Type B pancreatic cell (in vitro differentiated cells): ENCODE measurements at places on chromosomes 13 and 19.

DNA sequence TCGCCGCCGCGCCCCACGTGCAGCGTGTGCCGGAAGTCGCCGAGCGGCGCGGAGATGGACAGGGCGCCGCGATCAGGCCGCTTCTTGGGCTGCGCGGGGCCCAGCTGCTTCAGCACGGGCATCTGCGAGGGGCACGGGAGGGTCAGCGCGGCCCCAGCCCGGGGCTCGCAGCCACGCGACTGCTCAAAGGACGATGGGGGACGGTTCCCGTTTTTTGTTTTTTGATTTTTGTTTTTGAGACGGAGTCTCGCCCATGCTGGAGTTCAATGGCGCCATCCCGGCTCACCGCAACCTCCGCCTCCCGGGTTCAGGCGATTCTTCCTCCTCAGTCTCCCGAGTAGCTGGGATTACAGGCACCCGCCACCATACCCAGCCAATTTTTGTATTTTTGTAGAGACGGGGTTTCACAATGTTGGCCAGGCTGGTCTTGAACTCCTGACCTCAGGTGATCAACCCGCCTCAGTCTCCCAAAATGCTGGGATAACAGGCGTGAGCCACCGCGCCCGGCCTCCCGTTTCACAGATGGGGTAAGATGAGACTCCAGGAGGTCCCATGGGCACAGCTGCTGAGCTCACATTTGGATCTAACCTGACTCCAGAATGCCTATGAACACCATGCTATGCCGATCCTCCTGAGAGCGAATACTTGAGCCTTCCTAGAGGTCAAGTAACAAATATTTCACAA, 2.0 kb upstream of the LENG9 start:
- no peak for DNase-seq

GRCh38 chr13:36819739-36820090, 693 bp downstream of the RFXAP start:
- DNase-seq, result no peak

- DNase-seq, result peak; percentile 73
Observed at GRCh38 chr19:14979476-14980255, at the start of gene SLC1A6. TSS of gene SLC1A6 (minus strand) at chr19:14979864. CDS start at chr19:14972910, 6,954 bp downstream.

DNA sequence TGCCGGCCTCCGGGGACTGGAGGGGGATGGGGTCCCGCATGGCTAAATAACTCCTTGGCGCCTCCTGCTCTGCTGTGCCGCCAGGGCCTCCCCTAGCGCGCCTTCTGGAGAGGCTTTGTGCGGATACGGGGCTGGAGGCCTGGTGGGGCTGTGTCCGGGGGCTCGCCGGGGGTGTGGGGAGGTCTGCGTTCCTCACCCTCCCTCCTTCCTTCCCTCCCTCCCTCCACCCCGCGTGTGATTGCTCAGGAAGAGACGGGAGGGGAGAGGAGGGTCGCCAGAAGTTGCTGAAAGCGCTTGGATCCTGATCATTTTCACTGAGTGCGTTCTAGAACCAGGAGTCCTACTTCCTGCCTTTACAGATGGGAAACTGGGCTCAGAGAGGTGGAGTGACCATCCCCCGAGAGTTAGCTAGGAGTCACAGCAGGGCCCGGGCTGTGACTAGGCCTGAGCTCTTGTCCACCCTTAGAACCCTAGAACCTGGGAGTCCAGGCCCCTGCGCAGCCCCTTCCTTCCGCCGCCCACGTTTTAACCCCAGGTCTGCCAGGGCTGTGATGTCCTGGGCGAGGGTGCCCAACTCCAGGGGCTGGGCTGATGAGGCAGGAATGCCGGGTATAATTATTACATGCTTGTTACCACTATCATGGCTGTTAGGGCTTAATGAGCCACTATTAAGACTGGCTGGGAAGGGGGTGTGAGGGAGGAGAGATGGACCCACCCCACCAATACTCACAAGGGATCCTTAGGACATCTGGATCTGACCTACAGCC, 782 bp upstream of the JUND start:
- DNase-seq, result no peak

GRCh38 chr19:1608359-1609102, 3.3 kb upstream of the UQCR11 start:
- DNase-seq, result no peak

DNA sequence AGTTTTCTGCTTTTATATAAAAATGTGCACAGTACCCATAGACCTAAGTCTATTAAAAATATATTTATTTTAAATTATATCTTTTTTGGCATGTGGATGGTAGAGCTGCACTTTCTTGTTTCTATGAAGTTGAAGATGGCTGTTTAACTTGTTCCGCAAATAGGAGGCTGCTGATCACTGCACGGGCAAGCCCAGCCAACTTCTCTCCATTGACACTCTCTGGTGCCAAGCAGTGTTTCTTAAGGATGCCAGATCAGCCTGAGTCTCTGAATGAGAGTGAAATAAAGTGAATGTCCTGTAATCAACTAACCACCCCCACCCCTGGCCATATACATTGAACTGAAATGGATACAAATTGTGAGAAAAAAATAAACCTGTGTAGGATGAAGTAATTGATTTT, 202.9 kb upstream of the KLHL1 start:
- DNase-seq, result no peak

DNA sequence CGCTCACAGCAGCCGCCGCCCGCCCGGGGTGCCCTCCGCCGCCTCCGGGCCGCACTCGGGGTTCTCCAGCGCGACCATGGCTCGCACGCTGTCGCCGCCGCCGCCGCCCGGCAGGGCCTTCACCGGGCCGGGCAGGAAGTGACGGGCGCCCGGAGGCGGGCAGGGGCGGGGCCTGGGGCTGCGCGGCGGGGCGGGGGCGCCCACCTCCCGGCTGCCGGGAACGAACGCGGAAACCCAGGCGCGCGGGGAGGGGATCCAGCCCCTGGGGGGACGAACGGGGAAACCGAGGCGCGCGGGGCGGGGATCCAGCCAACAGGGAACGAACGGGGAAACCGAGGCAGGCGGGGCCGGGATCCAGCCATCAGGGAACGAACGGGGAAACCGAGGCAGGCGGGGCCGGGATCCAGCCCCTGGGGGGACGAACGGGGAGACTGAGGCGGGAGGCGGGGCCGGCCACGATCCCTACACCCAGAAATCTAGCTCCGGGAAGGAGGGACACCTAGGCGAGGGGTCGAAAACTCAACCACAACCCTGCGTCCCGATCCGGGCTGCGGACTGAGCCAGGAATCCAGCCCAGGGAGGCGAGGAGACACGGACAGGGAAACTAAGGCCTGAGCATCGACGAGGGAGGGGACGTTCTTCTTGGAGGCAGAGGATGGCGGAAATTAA, at the start of gene R3HDM4:
TSS of gene R3HDM4 (minus strand) at position 140 of the 669 bp plus-strand sequence. CDS start at position 78, 62 bp downstream.
- DNase-seq, result no peak

DNA sequence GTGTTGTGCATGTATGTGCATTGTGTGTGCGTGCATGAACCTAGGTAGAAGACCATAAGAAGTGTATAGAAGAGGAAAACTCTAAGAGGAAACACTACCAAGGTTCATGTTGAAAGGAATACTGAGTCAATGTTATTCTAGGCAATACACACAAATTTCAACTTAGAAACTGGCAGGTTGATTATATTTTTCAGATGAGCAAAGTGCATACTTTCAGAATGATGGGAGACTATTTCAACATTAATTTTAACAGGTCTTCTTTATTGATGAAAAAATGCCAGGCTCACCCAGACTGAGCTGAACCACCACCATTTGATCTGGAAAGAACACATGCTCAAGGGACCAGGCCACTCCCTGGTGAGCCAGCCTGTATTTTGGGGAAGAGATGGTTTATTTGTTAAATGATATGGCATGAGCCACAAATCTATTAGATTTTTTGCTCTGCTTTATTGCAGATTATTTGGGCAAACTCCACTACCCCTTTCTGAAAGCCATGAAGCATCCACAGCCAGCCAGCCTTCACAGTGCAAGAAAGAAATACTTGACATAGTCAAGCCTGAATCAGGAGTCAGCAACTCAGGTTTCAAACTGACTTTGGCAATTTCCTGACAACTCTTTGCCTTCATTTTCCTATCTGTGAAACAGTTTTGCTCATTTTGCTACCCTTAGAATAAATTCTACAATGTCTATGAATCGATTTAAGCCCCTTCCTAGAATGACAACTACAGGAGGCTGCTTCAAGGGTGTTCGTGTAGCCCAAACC, 368.9 kb downstream of the COG6 start:
- no peak for DNase-seq

GRCh38 chr13:50467156-50468110, 376.1 kb downstream of the DLEU7 start:
- no peak for DNase-seq

DNA sequence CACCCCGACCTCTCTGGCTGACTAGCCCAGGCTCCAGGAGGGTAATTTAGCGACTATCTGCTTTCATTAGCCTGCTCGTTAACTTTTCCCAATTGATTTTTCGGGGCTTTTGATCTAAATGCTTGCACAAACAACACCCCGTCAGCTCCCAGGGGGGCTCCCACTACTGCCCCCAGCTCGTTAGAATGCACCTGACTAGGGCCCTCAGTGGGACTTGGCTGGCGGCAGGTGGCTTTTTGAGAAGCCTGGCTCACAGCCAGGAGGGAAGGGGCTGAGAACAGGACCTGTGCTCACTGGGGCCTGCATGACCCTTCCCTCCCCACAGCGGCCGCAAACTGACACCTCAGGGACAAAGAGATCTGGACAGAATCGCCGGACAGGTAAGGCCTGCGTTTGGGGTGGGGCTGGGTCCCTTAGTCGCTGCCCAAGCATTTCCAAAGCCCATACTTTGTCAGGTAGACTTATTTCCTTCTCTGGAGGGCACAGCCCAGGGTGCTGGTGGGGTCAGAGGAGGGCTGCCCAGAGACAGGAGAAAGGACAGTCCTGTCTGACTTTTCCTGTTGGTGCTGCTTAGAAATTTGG, 7.6 kb upstream of the CD79A start:
- no peak for DNase-seq

DNA sequence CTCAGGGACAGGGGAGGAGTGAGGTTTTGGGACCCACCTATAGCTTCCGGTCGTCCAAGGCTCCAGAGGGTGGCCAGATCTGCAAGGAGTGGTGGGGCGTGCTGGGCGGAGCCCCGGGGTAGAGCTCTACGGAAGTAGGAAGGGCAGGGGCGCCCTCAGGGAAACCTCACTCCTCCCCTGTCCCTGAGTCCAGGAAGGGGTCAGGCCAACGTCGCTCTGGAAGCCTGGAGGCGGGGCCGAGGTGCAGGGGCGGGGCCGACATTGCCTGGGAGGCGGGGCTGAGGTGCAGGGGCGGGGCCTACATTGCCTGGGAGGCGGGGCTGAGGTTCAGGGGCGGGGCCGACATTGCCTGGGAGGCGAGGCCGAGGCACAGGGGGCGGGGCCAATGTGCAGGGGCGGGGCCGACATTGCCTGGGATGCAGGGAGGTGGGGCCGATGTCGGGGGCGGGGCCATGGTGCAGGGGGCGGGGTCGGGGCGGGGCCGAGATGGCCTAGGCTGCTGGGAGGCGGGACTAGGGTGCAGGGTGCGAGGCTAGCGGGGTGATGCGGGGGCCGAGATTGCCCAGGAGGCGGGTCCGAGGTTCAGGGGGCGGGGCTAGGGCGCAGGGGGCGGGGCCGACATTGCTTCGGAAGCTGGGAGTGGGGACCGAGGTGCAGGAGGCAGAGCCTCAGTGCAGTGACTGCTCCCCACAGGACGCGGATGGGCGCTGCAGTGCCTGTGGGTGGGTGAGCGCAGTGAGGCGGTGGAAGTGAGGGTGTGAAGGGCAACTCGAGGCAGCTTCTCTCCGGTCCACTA, 4.9 kb upstream of the PALM start:
- DNase-seq, result no peak

DNA sequence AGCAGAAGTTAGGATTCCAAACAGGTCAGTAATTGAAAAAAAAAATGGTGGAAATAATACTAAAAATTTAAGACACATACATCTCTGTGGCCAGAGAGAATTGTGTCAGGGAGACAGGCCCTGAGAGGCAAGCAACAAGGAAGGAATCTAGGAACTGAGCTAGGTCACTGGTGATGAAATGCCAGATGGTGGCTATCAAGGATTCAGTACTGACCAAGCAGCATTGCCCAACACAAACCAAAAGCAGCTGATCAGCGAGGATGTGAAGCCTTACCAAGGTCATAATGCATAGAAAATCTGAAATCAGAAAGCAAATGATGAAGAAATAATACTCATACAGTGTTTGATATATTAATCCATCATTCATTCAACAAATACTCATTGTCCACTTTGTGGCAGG, 905.0 kb downstream of the GPC5 start:
- no peak for DNase-seq

GRCh38 chr19:42271861-42272534, 2.9 kb downstream of the CIC start:
- no peak for DNase-seq

GRCh38 chr19:38736036-38736412, 8.2 kb downstream of the CAPN12 start:
- no peak for DNase-seq

GRCh38 chr19:37983153-37983552, 76.1 kb downstream of the SIPA1L3 start:
- DNase-seq, result no peak

DNA sequence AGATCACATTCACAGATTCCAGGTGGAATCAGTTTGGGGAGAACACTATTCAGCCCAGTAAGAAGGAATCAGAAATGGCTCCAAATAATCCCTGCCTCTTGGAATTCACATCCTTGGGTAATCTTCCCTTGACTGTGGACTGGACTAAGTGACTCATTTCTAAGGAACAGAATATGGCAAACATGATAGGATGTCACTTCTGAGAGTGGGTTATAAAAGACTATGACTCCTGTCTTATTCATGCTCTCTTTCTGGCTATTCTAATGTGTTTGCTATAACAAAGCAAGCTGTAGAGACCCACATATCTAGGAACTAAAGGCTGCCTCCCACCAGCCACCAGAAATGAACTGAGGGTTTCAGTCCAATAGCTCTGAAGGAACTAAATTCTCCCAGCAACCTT, 37.8 kb downstream of the MBD3L2B start:
- DNase-seq, result no peak

DNA sequence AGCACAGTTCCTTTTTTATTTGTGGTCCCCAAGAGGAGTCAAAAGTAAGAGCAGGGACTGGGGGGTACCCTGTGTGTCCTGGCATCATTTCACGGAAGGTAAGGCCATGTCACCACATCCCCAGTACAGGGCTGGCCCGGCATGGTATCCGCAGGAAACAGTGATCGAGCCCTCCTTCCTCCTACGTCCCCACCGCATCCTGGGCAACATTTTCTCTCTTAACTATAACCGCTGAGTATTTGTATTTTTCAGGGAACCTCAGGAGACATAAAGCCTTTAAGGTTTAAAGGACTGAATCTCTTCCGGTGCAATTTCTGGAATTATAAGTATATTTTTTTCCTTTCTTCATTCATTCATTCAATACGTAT, 13.6 kb upstream of the LATS2 start:
- no peak for DNase-seq

DNA sequence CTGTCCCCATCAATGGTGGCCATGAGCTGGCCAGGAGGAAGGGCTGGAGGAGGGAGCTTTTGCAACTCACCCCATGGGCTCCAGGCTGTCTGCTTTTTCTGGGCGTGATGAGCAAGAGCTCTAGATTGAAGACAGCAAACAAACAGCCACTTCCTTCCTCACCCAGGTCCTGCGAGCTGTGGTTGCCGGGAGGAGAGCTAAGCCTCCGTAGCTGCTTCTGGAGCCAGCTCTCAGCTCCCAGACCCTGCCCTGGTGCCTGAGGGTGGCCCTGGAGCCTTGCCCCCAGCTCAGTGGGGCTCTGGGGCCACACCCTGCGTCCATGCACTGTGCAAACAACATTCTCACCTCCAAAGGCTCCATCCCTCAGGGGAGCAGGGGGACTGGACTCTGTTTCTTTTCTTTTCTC, 6.2 kb downstream of the MYO1F start:
- no peak for DNase-seq
